ENCODE measurements at places on chromosomes 6 and 20.

- peak; percentile 51 for DNase-seq
These were observed 155.1 kb upstream of the ENPP5 start for GRCh38 chr6:46325561-46326530.

- no peak for DNase-seq
These were observed 130.7 kb downstream of the AIG1 start for GRCh38 chr6:143191361-143191760.

DNA sequence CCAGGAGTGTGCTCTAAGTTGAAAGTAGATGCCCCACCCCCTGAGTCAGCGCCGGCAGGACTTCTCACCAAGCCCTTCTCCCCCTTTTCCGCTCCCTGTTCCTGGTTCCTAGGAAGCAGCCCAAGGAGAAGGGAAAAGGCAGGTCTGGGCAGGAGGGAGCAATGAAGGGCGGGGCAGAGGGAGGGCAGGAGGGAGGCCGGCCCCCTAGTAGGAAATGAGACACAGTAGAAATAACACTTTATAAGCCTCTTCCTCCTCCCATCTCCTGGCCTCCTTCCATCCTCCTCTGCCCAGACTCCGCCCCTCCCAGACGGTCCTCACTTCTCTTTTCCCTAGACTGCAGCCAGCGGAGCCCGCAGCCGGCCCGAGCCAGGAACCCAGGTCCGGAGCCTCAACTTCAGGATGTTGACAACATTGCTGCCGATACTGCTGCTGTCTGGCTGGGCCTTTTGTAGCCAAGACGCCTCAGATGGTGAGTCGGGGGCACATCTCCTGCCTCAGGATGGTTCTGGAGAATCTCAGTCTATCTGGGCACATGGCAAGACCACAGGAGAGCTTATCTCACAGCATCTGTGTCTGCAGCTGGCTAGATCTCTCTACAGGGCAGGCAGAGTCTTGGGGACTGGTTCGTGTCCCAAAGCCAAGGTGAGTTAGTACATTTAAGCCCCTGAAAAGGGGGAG, at the start of gene PROCR:
TSS of gene PROCR (plus strand) at position 320 of the 681 bp plus-strand sequence. CDS start at position 403, 83 bp downstream.
- peak; percentile 18 for DNase-seq

DNA sequence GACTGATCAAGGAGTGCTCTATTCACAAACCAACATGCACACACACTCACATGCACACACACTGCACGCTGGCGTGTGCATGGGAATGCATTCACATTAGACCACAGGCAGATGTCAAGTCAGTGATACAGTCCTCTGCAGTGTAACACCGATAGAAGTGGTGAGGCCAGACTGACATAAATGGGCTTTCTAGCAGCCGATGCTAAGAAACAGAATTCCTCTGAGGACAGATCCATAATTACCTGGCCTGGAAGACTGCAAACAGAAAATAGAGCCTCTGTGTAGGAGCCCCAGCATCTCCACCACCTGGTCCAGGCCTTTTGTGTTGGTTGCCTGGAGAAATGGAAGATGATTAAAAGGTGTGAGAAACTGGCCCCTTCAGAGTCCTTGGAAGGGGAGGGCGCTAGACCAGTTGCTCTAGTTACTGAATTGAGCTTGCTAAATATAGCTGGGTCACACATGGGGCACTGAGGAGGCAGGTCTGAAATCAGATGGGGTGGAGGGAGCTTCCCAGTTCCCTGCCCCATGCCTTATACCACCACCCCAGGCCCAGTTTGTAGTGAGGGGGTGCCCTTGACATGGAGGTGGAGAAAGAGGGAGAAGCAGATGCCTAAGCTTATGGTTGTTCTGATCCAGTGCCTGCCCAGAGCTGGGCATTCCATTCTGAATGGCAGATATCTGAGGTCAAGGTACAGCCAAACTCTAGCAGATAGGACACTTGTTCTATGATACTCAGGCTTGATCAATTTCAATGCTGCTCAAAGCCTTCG, 233.8 kb downstream of the LRFN2 start:
- no peak for DNase-seq

GRCh38 chr6:142485256-142485655, 183.4 kb downstream of the ADGRG6 start:
- no peak for DNase-seq

DNA sequence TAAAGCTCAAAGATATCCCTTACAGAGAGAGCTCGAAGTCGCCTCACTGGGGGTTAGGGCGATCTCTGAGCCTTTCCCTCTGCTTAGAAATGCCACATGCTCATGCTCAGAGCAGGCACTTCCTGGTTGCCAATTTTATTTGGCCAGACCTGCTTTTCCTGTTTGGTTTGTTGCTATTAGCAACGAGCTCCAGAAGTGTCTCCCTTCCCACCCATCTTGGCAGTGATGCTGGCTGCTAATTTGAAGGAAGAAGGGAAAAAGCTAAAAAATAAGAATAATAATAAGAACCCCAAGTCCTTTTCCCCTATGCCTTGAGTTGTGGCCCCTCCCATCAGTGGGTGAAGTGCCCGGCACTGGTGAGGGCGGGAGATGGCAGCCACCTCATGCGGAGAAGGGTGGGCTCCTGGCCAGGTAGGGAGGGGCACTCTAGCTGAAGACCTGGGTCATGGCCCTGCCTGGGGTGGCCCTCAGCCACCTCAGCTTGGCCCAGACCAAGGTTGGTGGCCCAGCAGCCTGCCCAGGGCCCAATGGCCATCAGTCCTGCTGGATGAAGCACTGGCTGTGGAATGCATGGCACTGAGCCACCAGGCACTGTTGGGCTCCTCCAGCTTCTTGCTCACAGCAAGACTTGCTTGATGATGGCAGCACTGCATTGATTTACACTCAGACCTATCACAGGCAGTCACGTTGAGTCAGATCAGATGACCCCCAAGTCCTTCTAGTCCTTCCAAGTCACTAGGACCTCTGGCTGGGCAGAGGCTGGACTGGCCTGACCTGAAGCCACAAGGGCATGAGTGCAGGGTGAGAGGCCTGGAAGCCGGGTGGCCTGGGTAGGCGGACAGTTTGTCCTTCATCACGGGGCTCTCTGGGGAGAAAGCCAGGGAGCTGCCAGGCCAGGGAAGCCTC, 79.0 kb downstream of the SYNJ2 start:
- DNase-seq, result no peak

GRCh38 chr6:74979065-74979766, 226.6 kb downstream of the COL12A1 start:
- no peak for DNase-seq

DNA sequence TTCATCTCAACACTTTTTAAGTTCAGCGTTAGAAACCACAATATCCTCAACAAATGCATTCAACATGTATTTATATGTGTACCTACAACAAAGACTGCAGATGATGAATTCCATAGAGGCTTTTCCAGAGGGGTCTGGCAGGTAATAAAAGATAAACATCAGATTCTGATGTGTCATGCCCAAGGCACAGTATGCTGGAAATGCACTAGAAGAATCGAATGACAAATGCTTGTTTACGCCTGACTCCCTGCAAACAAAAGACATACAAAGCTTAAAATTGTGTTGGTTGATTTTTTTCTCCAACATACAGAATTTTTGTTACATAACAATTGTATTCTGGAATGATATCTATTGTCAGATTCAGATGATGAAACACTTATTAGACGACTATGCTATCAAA, at the start of gene LGSN:
TSS of gene LGSN (minus strand) at position 45 of the 400 bp plus-strand sequence. CDS start at position 5, 40 bp downstream.
- DNase-seq, result no peak

- no peak for DNase-seq
These were observed 46.3 kb downstream of the NINL start for GRCh38 chr20:25538838-25539665.

DNA sequence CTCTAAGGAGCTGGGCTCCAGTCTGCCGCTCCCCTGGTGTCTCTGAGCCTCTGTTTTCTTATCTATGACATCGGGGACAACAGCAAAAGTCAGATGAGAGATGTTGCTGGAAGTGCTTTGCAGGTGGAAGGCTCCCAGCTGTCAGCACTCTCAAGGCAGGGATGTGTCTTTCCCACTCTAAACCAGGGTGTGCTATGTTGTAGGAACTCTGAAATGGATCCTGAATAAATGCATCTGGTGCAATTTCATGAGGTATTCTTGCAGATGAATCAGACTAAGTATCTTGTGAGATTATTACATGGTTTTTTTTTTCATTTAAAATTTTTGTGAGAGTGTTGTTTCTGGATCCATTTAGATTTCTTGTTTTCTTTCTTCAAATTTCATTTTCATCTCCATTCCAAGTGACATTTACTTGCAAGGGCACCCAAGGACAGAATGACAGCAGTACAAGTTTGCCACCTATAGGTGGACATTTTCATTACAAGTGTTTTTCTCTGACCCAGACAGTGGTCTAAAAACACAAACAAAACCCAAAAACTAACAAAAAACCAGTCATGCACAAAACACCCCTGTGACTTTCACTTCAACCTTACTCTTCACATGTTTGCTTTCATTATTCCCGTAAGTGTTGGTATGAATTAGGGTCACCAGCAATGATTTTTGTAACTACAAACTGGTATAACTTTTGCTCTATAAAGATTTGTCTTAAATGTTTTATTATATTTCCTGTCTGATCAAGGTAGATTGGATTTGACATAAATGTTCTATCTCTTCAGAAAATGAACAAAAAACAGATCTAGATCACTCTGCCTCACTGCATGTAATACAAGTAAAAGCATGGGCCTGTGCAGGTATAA, 14.7 kb upstream of the SIM1 start:
- DNase-seq, result no peak

DNA sequence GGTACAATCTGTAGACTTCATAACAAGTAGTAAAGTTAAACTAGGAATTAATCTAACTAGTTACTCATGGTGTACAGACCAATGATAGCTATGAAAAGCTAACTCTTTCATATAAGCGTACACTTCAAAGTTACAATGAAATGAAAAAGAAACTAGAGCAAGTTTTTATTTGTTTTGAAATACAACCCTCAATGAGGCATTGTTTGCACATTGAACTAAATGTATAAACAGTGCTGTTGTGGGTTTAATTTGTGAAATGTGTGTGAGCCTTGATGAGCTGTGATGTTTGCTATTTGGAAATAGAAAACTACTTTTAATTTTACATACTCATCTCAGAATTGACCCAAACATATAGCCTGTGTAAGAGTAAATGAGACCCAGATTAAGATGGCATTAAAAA, 11.1 kb upstream of the EYA4 start:
- no peak for DNase-seq

DNA sequence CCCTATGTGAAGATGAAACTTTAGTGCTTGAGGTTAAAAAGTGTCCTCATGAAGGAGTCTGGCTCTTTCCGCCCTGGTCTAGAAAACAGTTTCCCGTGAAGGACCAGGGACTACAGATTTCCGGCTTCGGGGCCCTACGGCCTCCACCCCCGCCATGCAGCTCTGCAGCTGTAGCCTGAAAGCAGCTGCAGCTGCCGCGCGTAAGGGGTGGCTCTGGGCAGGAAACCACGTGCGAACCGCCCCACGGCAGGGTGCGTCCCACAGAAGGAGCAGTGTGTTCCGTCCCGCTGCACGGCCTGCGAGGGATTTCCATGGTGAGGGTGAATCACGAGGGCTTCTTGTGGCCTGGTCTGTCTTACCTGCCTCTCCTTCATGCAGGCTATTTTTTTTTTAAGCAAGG, 117.0 kb downstream of the ERMARD start:
- DNase-seq, result peak; percentile 79

- DNase-seq, result peak; percentile 72
These were observed 4.8 kb upstream of the ATXN1 start for GRCh38 chr6:16766043-16766536.

GRCh38 chr6:151962246-151962846, 154.9 kb downstream of the ESR1 start:
- DNase-seq, result peak; percentile 22

DNA sequence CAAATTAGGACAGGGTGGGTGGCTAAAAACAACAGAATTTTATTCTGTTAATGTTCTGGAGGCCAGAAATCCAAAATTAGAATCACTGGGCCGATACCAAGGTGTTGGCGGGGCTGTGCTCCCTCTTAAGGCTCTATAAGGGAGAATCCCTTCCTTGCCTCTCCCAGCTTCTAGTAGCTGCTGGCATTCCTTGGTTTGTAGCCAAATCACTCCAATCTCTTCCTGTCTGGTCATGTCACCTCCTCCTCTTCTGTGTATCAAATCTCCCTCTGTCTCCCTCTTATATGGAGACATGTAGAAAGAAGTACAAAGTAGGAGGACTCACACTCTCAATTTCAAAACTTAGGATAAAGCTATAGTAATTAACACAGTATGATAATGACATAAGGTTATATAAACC, 102.9 kb upstream of the SIRPA start:
- no peak for DNase-seq

- no peak for DNase-seq
These were observed 151.8 kb downstream of the NRN1 start for GRCh38 chr6:5854899-5855298.

GRCh38 chr20:37786043-37786442, 92.2 kb downstream of the CTNNBL1 start:
- no peak for DNase-seq

GRCh38 chr6:113719064-113719463, 138.1 kb upstream of the MARCKS start:
- DNase-seq, result no peak

- DNase-seq, result no peak
These were observed 174.4 kb upstream of the NOX3 start for GRCh38 chr6:155630085-155630484.

DNA sequence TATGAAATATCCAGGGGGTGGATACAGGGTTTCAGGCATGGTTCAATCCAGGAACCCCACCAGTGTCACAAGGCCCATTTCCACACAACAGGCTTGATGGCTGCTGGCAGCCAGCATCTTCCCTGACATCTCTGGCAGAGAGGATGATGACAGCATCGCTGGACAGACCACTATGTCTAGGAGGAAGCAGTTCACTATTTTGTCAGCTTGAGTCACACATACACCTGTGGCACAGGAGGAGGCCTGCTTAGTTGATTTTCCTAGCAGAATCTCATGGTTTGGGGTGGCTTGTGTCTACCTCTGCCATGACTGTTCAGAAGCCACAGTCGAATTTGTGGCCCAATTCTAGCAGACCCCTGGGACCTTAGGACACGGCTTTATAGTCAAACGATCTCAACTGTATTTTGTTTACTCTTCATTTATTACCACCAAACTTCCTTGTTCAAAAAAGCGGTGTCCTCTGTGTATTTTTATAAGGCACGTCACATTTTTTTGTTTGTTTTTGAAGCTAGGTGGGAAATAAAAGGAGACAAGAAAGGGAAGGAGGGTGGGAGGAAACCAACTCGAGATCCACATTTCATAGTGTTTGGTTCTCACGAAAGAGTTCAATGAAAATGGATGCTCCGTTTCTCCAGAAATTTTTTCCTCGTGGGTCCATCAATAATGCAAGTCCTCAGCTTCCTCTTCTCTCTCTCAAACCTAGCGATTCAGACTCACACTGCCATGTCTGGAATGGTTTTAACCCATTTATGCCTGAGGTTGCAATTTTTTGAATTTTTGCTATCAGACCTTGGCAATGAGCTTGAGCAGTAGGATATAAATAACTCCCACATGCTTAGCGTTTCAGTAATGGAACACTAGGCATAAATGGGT, 94.4 kb downstream of the TOX2 start:
- no peak for DNase-seq

DNA sequence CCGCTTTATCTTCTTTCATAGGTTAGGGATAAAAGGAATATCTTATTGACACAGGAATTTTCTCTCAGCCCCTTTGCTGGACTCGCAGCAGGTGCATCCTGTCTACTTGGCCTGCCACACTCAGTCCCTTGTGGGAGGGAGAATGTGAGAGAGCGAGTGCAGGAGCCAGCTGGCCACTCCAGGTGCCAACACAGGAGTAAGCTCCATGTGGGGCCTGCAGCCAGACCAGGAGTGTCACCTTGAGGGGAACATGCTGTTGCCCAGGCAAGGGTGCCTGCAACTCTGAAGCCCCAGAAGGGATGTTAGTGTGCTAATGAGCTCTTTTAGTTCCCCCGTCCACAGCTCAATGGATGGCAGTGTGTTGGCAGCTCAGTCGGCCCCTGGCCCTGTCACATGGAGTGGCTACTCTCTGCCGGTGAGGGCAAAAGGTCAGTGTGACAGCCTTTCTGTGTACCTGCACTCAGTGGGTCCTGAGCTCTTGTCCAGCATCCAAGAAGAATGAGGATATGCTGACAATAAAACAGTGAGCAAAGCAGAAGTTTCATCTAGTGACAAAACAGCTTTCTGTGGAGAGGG, 57.1 kb downstream of the CRYBG1 start:
- no peak for DNase-seq

Data from activated CD4-positive, alpha-beta memory T cell treated with anti-CD3 and anti-CD28 coated beads for 36 hours (primary cell).